A549 treated with Mapracorat at 1 μM for 4 hours (cell line): ENCODE measurements at places on chromosomes 7 and 10. TPM values are rescaled to one million over a fixed set of nuclear protein-coding genes. Genes with fewer than 3 reads are reported as not detected.

The ANXA8L1 gene
- 98.3 to 132 TPM (median 114 TPM) in 5 replicates for total RNA-seq

The C10orf95 gene
- total RNA-seq, result 0.08 to 0.19 TPM (median 0.12 TPM) in 4 of 5 replicates, not detected in the other

The MYO1G gene
- total RNA-seq, result 0.12 to 0.28 TPM (median 0.16 TPM) in 5 replicates

The LIPJ gene
- not detected in 5 replicates for total RNA-seq

The SEMA3A gene
- total RNA-seq, result 3.8 to 7.1 TPM (median 5.2 TPM) in 5 replicates

The RNF32 gene
- total RNA-seq, result 1.1 to 2.1 TPM (median 1.9 TPM) in 5 replicates

The TMEM26 gene
- total RNA-seq, result 0.05 to 0.13 TPM (median 0.09 TPM) in 4 of 5 replicates, not detected in the other

The SPACDR gene
- 0.48 to 0.94 TPM (median 0.89 TPM) in 5 replicates for total RNA-seq

The CD36 gene
- 0.27 to 0.32 TPM (median 0.28 TPM) in 3 of 5 replicates, not detected in the others for total RNA-seq

The SYT15 gene
- total RNA-seq, result 2.3 to 4.1 TPM (median 2.4 TPM) in 5 replicates

The SKAP2 gene
- 12.5 to 17.8 TPM (median 15.2 TPM) in 5 replicates for total RNA-seq

The POMZP3 gene
- 22.1 to 25.7 TPM (median 24.2 TPM) in 5 replicates for total RNA-seq

The VWDE gene
- 0.28 to 1.4 TPM (median 0.58 TPM) in 5 replicates for total RNA-seq

The RAPGEF5 gene
- 0.10 to 0.31 TPM (median 0.16 TPM) in 5 replicates for total RNA-seq

The ADAM12 gene
- 3.1 to 4.7 TPM (median 3.7 TPM) in 5 replicates for total RNA-seq

The TFR2 gene
- 1.7 to 3.0 TPM (median 2.7 TPM) in 5 replicates for total RNA-seq

The ATP6V0A4 gene
- total RNA-seq, result 0.14 to 0.27 TPM (median 0.18 TPM) in 5 replicates

The CLCN1 gene
- 0.05 to 0.37 TPM in 2 of 5 replicates, not detected in the others for total RNA-seq

The MPP7 gene
- total RNA-seq, result 0.06 to 0.29 TPM (median 0.23 TPM) in 5 replicates

The LHFPL3 gene
- not detected in 5 replicates for total RNA-seq

The TMEM229A gene
- not detected in 5 replicates for total RNA-seq

The C7orf33 gene
- total RNA-seq, result not detected in 5 replicates

The ERVW-1 gene
- not detected in 5 replicates for total RNA-seq

The CACNB2 gene
- not detected in 5 replicates for total RNA-seq

The HECW1 gene
- 11.6 to 17.2 TPM (median 15.1 TPM) in 5 replicates for total RNA-seq

The CRTAC1 gene
- total RNA-seq, result 0.74 to 1.4 TPM (median 1.1 TPM) in 5 replicates

The NUP42 gene
- 23.0 to 30.1 TPM (median 28.3 TPM) in 5 replicates for total RNA-seq

The TEX36 gene
- not detected in 5 replicates for total RNA-seq

The CCSER2 gene
- 10.2 to 13.6 TPM (median 12.0 TPM) in 5 replicates for total RNA-seq

The FBXL13 gene
- 0.39 to 0.58 TPM (median 0.42 TPM) in 5 replicates for total RNA-seq

The SOSTDC1 gene
- not detected in 5 replicates for total RNA-seq

The ADARB2 gene
- 0.08 TPM in 1 of 5 replicates, not detected in the others for total RNA-seq

The NCF1 gene
- 0.13 to 0.26 TPM (median 0.23 TPM) in 4 of 5 replicates, not detected in the other for total RNA-seq
